ENCODE measurements at places on chromosomes 7 and 10.

DNA sequence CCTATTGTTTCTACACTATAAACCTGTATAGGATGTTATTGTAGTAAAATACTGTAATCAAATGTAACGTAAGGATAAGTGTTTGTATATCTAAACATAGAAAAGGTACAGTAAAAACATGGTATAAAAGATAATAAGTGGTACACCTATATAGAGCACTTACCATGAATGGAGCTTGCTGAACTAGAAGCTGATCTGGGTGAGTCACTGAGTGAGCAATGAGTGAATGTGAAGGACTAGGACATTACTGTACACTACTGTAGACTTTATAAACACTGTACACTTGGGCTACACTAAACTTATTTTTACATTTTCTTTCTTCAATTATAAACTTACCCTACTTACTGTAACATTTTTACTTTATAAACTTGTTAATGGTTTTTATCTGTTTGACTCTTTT, 732.9 kb upstream of the LRRN3 start:
- no peak for DNase-seq

- DNase-seq, result no peak
These were observed 74.7 kb downstream of the VSTM4 start for GRCh38 chr10:49040601-49041000.

- DNase-seq, result no peak
These were observed at the start of gene HEPACAM2 for GRCh38 chr7:93226310-93226709. HEPACAM2 (minus strand) TSS chr7:93226469.

DNA sequence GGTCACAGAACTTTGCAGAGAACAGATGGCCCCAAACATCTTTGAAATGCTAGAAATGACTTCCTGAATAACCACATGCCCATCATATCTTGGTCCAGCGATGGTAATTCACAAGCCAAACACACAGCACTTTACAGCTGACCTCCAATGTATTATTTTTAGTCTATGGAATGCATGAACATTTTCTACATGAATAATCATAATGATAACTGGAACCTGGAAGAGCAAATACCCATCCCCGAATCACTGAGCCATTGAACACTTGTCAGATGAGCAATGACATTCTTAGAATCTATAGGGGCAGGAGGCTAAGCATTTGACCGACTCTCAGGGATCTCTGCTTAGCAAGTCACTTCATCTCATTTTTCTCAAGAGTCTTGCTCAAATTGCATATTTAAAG, 167.3 kb downstream of the CREB5 start:
- DNase-seq, result no peak

Measured in cardiac muscle cell (in vitro differentiated cells and primary cell).